Islet precursor cell (in vitro differentiated cells): ENCODE measurements at places on chromosomes 1 and 21.

GRCh38 chr1:186999506-186999905 is 170.8 kb downstream of the PLA2G4A start:
- no peak for DNase-seq

- DNase-seq: no peak
Measured at GRCh38 chr1:236065509-236066005, 667 bp upstream of the NID1 start.

GRCh38 chr1:23344987-23345472 is 946 bp upstream of the HNRNPR start:
- no peak for DNase-seq

DNA sequence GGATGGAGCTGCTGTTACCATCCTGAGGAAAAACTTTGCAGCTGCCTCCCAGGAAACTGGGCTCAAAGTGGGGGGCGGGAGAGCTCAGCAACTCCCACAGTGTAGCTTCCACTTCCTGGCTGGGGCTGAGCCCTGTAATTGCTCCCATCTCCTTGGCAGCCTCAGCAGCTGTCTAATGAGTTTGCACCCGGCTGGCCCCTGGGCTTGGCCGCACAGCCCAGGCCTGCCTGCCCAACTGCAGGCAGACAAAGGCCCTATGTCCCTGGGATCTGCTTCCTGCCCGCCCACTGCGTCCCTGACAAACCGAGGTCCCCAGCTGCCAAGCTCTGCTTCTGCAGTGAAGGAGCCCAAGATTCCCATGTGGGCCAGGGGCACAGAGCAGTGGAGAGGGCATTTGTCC is 30.1 kb downstream of the EDN2 start:
- DNase-seq: peak; percentile 77

- peak; percentile 43 for DNase-seq
Measured at GRCh38 chr1:4010284-4010683, 110.2 kb upstream of the C1orf174 start.

GRCh38 chr1:178885869-178886268 is 15.0 kb upstream of the ANGPTL1 start:
- DNase-seq: no peak

GRCh38 chr1:83555871-83556270 is 443.1 kb downstream of the TTLL7 start:
- no peak for DNase-seq

DNA sequence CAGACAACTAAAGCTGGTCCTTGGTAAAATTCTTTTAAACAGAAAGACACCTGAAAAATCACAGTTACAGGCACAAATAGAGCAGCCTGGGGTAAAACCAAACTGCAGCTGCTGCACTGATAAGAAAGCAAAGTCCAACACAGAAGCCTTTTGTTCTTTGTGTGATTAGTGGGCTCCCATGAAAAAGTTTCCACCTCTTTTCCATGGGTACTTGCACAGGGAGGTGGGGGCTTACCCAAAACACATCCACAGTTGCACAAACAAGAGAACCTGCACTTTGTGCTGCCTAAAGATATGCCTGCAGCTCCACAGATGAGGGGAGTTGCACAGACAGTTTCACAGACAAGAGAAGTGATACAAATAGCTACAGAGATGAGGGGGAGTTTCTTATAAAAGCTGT is 106.7 kb upstream of the SLC5A9 start:
- DNase-seq: no peak

GRCh38 chr1:106722466-106722865 is 334.0 kb upstream of the PRMT6 start:
- DNase-seq: no peak

- no peak for DNase-seq
Measured at GRCh38 chr1:71019233-71019969, 28.2 kb downstream of the PTGER3 start.

DNA sequence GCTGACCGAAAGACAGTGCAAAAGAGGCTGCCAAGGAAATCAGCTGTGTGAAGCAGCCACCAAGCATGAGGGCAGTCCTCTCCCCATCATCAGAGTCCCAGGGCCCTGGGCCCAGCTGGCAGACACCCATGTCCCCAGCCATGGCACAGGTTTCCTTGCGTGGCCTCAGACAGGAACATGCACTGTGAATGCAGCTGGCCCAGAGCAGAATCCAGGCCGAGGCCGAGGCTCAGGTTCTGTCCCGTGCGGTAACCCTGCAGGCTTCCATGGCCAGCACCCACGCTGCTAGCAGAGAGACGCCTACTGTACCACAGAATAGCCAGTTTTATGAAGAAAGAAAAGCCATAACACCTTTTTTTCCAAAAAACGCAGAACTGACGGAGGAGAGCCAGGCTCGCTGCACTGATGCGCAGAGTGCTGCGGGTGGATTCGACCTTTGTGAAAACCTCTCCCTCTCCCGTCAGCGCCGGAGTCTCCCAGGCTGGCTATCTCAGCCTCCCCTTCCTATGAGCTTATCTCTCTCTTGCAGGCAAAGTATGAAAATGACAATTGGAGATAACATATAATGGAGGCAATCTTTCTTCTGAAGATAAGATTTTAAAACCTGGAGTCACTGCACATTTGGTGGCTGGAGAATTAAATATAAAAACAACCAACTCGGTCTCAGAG is 106.6 kb downstream of the NPHP4 start:
- DNase-seq: no peak

DNA sequence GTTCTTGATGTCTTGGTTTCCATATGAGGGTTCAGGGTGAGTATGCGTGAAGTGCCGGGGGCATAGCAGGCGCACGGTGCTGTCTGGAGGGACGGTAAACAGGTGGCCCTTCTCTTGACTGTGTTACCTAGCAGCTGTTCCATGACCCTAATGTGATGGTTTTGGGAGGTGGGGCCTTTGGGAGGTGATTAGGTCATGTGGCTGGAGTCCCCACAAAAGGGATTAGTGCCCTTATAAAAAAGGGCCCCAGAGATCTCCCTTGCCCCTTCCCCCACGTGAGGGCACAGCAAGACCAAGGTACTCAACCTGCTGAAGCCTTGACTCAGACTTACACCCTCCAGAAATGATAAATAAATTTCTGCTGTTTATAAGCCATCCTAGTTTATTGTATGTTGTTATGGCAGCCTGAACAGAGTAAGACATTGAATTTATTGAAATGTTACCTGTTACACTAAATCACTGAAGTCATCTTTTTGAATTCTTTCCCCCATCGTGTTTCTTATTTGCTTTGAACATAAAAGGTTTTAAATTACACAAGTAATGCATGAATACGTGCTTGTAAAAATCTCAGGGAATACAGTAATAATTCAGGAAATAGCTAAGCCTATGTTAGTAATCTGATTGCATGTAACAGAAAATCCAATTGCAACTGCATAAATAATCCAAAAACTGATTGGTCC is 15.6 kb downstream of the TRAPPC10 start:
- DNase-seq: peak; percentile 21

GRCh38 chr1:234437423-234438171 is 41.4 kb downstream of the TARBP1 start:
- DNase-seq: no peak

DNA sequence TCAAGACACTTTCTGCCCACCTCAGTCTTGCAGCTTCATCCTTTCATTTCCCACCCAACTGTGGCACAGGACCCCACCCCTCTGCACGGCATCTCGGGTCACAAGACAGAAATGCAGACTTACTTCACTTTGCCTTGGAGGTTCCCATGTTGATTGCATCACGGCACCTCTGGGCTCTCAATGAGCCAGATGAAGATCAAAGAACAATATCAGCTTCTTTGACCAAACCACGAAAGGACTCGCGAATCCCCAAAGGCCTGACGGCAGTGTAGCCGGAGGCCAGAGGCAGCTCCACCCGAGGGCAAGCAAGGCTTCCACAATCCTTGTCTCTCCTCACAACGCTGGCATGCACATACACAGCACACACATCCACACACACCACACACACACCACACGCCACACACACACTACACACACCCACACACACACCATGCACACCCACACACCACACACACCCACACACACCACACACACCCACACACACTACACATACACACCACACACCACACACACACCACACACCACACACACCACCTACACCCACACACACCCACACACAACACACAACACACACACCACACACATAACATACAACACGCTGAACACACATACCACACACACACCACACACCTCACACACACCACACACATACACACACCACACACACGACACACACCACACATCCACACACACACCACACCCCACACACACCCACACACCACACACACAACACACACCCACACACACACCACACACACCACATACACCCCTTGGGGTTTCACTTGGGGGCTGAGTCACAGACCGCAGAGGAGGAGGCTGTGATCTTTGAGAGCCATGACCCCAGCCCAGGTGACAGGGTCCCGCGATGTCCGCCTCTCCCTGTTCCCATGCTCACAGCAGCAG is 35.8 kb downstream of the UBASH3A start:
- no peak for DNase-seq

- no peak for DNase-seq
Measured at GRCh38 chr1:9665193-9665592, 13.7 kb downstream of the PIK3CD start.

DNA sequence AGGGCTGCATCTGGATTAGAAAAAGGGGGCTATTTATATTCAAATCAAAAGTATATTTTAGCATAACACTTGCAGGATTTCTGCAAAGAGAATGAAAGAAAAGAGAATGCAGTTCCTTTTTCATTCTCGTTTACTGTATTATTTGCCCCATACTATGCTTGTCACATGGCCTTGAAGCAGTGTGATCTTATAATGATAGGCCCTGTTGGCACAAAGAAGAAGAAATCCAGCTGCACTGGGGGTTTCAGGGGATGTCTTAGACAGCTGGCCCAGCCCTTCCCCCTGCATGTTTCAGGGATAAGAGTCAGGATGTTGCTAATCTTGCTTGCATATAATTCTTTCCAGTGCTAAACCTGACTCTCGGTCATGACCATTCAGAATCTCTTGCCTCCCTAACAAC is 369.5 kb downstream of the SEC16B start:
- DNase-seq: no peak

GRCh38 chr21:38997051-38997842 is 186.0 kb downstream of the PSMG1 start:
- no peak for DNase-seq

GRCh38 chr1:84613026-84613425 is 38.8 kb upstream of the CTBS start:
- no peak for DNase-seq

- no peak for DNase-seq
Measured at GRCh38 chr1:59640851-59641250, 173.9 kb upstream of the HOOK1 start.

DNA sequence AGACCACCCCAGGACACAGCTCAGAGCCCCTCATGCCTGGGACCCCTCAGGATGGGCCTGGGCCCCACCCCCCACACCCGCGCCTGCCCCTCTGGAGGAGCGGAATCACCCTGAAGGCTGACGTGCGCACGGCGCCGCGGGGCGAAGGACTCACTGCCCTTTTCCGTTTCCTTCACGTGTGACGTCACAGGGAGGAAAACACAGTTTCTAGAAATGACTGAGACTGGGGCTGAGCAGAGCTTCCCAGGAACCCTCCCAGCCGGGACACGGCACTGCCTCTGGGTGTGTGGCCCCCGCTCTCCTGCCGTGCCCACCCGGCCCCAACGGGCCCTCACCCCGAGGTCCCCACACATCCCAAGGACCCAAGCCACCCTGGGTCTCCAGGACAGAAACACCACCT is 5.4 kb upstream of the TNFRSF4 start:
- DNase-seq: no peak

- DNase-seq: no peak
Measured at GRCh38 chr1:199948587-199949280, 78.8 kb upstream of the NR5A2 start.

GRCh38 chr1:53015508-53015860 is 46.5 kb upstream of the PODN start:
- DNase-seq: no peak

DNA sequence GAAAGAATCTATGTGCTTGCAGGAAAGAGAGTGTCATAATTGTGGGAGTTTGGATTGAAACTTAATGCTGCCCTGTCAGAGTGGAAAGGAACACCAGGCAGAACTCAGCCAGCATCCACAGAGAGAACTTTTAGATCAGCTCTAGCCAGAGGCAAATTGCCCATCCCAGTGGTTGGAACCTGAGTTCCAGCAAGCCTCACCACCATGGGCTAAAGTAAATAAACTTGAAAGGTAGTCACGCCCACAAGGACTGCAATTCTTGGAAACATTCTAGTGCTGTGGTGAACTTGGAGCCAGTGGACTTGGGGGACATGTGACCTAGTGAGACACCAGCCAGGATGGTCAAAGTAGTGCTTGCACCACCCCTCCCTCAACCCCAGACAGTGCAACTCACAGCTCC is 571.6 kb downstream of the LRRIQ3 start:
- no peak for DNase-seq

GRCh38 chr21:25039461-25040380 is 567.6 kb downstream of the MRPL39 start:
- no peak for DNase-seq

GRCh38 chr1:178411756-178412399 is 84.9 kb downstream of the CLEC20A start:
- DNase-seq: no peak

DNA sequence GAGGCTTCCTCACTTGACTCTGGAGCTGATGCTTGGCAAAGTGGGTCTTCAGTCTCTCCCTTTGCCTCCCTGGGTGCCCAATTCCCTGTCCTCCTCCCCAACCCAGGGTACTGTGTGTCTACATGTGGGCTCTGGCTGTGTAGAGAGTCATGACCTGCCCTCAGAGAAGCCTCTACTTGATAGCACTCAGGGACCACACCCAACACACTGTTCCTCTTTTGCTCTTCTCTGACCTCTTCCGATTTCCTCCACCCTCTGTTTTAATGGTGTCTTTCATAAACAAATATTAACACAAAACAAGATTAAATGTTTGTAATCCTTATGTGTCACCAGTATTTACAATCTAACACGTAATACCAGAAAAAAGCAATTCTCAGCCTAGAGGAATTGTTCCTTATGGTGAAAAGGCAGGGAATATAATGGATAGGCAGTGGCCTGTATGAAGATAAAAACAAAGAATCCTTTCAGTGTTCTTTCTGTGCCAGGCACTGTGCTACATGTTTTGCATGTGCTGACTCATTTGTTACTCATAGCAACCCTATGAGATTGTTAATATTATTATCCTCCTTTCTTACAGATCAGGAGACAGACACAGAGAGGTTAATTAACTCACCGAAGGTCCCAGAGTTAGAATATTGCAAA is 58.2 kb downstream of the HSD3B1 start:
- no peak for DNase-seq

- DNase-seq: no peak
Measured at GRCh38 chr21:44354775-44355771, 1.7 kb downstream of the TRPM2 start.

GRCh38 chr1:82367456-82367855 is 566.7 kb downstream of the ADGRL2 start:
- no peak for DNase-seq

DNA sequence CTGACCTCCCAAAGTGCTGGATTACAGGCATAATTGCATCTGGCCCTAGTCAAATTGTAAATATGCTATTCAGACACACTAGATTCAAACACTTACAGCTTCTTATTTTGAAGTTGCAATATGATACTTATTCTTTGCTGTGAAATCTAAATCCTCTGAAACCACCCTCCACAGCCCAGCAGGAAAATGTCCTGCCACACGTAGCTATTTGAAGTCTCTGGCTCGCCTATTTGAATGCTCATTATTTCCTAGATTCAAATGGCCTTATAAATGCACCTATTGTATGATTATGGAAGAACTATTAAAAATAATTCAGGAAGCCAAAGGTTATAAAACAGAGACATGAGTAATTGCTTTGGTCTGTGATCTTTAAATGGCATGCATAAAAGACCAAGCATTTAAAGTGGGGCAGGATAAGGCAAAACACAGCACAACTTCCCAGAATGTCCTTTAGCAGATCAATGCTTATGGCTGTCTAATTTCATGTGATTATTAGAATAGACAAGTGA is 26.6 kb upstream of the FBXO28 start:
- DNase-seq: no peak

GRCh38 chr21:41537356-41537755 is 29.4 kb upstream of the TMPRSS2 start:
- DNase-seq: peak; percentile 74
